ENCODE measurements at places on chromosomes 16 and 17.

- DNase-seq: no peak
Observed at GRCh38 chr16:12819126-12820117, 15.7 kb upstream of the CPPED1 start.

DNA sequence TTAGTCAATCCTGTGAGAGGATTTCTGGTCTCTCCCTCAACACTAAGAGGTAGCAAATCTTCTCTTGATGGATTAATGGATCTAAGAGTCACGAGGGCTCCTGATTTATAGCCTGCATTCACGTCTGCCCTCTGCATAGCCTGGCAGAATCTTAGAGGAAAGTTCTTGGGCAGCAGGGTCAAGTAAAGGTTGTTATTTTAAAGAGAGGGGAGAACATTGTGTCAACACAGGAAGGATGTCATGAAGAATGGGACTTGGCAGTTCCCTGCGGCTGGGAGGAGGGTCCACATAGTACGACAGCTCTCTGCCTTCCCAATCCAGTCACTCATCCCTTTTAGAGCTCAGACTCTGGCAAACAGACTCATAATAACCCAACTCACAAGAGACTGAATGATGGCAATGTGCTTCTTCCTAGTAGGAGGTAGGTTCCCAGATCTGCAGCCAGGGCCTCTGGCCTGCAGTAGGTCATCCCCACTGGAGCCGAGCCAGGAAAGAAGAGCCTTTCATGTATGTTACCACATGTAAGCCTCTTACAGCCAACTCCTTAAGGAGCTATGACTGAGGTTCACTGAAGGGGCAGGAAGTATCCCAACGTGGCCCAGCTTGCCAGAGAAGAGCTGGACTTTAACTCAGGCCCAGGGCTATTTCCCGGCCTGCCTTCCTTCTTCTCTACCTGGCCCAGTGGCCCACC lies 25.4 kb upstream of the RPTOR start:
- no peak for DNase-seq

- DNase-seq: no peak
Observed at GRCh38 chr17:45902892-45903346, 8.6 kb downstream of the MAPT start.

GRCh38 chr16:51163894-51164566 lies 13.0 kb upstream of the SALL1 start:
- no peak for DNase-seq

- DNase-seq: no peak
Observed at GRCh38 chr16:27429330-27429871, 27.4 kb downstream of the IL21R start.

DNA sequence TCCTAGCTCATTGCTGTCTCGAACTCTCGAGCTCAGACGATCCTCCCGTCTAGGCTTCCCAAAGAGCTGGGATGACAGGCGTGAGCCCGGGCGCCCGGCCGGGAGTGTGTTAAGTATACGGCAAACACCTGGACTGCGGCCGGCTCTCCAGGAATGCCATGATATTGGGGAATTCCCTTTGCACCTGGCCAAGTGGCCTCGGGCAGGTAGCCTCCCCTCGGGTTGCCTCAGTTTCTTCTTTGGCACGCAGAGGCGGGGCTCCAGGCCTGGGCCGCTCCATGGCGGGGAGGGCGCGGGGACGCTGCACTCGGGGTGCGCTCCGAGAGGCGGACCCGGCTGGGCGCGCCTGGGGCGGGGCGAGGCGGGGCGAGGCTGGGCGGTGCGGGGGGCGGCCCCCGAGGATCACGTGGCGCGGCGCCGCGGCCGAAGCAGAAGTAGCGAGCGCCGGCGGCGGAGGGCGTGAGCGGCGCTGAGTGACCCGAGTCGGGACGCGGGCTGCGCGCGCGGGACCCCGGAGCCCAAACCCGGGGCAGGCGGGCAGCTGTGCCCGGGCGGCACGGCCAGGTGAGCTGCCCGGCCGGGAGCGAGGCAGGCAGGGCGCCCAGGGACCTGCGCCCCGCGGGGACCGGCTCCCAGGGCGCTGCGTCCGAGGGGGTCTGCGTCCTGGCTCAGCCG lies at the start of gene PLCG2:
Gene PLCG2 (plus strand): TSS at position 431 of the 675 bp plus-strand sequence. CDS start 6,699 bp downstream, outside the sequence.
- DNase-seq: no peak

GRCh38 chr17:43382776-43383175 lies 16.0 kb upstream of the ARL4D start:
- no peak for DNase-seq

- no peak for DNase-seq
Observed at GRCh38 chr16:11224894-11225676, 30.9 kb downstream of the SOCS1 start.

GRCh38 chr16:324451-325334 lies 27.8 kb downstream of the AXIN1 start:
- DNase-seq: no peak

DNA sequence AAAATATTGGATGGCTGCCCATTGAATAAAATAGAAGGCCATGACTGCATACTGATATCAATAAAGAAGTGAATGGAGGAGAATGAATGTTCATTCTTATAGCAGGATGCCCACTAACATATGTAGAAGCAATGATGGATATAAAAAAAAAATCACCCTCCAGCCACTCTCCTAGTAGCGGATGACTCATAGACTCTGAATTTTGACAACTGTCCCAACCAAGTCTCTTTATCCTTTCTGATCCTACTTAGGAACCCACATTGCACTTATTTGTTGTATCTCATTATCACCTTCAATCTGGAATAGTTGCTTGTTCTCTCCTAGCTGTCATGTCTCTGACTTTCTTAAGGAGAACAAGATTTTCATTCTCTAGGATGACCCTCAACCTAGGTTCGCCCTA lies 429.9 kb downstream of the HS3ST3B1 start:
- no peak for DNase-seq

- DNase-seq: no peak
Observed at GRCh38 chr17:42617956-42618431, 8.5 kb downstream of the TUBG1 start.

- DNase-seq: no peak
Observed at GRCh38 chr16:52384378-52384777, 162.6 kb downstream of the TOX3 start.

GRCh38 chr16:56606071-56606475 lies 2.3 kb upstream of the MT2A start:
- no peak for DNase-seq

DNA sequence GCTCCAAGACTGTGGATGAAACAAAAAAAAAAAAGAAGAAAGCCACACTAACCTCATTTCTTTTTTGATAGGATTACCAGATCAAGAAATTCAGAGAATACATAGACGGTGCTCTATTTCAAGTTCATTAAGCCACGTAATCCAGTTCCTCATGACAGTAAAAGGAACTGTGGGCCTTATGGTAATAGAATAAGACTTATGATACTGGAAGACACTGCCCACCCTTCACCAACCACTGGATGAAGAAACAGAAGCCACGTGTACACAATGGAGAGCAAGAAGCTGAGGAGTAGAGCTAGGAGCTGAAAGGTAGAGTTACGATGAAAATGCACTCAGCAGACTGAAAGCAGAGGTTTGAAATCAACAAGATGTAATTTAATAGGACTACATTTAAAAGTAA lies 11.2 kb downstream of the NCBP3 start:
- DNase-seq: no peak

- no peak for DNase-seq
Observed at GRCh38 chr16:23679274-23679985, 741 bp downstream of the PLK1 start.

- no peak for DNase-seq
Observed at GRCh38 chr16:73886426-73886825, 410.2 kb upstream of the PSMD7 start.

DNA sequence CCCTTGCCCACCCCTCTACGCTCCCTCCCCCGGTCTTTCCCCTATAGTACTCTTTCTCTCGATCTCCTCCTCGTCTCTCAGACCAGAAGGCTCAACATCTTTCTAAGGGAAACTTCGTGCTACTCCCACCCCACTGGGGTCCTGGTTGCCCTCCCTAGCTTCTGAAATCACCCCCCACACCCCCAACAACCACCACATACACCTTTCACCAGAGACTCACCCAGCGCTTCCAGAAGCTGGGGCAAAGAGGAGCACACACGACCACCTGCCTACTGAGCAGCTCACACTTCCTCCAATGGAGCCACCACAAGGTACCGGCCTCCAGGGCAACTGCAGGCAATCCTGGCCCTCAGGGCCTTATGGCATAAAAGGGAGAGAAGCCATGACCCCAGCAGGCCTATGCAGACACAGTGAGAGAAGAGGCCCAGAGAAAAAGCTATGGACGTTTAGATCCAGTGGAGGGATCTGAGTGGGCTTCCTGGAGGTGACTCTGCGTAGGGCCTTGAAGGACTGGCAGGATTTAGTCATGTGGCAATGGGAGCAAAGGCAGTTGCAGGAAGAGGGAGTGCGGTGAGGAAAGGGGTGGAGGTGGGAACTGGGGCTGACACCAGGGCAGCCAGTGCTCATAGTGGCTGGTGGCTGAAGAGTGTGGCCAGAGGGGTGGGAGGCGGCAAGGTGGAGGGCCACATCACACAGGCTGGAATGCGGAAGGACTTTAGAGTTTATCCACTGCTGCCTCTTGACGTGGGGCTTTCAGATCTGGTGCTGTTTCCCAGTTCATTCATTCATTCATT lies 12.1 kb upstream of the TMEM92 start:
- no peak for DNase-seq

- DNase-seq: no peak
Observed at GRCh38 chr17:41784207-41784744, 2.2 kb downstream of the JUP start.

GRCh38 chr17:60314423-60314822 lies 77.5 kb downstream of the USP32 start:
- no peak for DNase-seq

DNA sequence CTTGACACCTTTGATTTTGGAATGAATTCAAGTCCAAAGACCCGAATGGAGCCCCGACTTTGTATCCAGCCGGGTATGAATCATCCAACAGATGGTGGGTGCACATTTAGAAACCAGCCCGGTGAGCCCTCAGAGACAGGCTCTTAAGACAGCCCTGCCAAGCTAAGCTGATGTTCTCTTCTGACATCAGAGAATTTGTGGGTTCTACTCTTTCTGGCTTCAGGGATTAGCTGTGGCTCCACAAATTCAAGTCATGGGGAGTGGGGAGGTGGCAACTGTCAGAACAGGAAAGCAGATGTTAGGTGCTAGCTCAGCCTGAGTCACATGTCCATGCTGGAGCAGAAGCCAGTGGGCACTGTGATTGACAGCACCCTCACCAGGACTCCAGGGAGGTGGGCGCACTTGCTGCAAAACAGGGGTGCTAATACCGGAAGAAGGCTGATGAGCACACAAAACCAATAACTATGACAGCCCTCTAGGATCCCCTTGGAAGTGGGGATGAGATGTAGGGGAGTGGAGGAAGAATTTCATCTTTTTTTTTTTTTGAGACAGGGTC lies 31.4 kb upstream of the XYLT2 start:
- DNase-seq: no peak

- peak; percentile 29 for DNase-seq
Observed at GRCh38 chr17:74431568-74432423, at the start of gene GPRC5C. Gene GPRC5C, plus strand, starts transcription at chr17:74432088. Its CDS starts 7,689 bp downstream, at chr17:74439777.

DNA sequence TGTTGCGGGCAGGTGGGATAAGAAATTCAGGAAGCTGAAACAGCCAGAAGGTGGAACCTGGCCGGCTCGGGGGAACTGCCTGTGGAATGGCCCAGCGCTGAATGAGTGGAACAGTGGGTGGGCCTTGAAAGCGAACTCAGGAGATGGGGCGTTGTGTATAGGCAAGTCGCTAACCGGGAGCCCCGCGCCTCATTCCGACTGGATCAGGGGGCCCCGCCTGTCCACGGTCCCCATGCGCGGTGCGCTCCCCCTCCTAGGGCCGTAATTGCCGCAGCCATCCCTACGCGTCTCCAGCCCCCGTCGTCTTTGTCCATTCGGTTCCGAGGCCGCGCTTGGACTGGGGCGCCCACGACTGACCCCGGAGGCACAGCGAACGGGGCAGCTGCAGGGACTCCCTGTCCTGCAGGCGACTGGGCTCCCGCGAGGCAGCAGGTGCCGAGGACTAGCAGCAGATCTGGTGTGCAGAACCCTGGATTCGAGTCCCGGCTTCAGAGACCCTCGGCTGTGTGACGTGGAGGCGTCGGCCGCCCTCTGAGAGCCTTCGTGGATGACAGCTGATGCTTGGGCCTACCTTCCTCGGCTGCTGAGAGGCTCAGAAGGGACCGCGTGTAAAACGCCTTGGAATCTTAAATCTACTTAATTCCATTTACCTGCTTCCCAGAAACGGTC lies 10.9 kb upstream of the CA4 start:
- DNase-seq: no peak

- DNase-seq: no peak
Observed at GRCh38 chr17:74780443-74781238, 4.5 kb upstream of the NAT9 start.

DNA sequence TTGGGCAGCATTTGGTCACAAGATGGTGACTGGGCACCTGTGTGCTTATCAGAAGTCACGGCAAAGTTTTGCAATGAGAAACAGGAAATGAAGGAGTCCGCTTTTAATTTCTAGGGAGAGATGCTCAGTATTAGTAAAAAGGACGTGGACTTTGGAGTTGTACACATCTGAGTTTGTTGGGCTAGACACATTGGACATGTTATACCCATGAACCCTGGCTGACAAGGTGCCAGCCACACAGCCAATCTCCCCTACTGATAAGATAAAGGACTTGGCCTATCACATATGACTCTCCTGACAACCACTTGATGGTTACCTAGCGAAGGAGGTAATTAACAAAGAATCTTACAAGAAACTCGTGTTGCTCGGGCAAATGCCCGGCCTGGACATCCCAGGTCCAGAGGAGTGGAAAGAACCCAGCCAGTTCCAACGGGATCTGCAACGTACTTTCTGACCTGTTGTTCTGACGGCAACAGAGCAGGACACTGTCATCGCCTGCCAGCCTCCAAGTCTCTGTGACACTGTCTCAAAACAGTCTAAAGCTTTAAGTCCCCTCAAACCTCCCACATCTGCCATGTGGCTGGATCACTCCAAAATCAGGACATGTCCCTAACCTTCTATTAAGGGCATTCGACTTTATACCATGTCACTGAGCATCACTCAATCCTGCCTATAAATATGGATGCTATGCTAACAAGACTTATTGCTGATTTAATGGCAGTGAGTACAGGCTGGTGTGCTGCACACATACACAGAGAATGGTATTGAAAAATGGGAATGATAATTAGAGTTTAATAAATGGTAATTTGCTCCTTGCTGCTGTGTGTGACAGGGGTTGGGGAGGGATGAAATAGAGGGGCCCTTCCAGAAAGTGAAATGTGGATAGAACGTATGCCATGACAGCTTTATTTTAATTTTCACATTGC lies 47.6 kb upstream of the LYRM9 start:
- DNase-seq: no peak

DNA sequence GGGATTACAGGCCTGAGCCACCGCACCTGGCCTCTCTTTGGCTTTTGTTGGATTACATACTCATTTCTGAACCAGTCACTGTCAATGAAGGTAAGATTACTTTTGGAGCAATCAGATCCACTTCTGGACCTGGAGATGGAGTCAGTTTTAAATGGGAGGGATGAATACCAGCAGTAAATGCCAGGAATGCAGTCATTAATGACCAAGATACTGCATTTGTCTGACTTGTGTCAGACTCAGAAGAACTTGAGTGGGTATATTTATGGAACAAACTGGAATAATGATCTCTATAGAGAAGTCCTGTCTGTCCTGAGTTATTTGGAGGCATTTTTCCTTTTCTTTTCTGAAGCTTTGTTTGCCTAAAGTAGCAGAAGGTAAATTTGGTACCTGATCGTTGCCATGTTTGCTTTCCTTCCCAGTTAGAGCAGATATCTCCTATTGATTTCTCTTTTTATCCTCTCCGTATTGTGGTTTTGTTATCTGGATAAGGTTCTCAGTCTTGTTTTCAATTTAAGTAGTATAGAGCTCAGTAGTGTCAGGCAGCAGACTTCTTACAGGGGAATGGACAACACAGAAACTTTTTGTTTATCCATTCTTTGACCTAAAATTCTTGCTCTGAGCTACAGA lies 10.7 kb downstream of the NLK start:
- no peak for DNase-seq

Measured in NCI-H1436 treated with DMSO at 0.1 percent for 48 hours (cell line).